ENCODE measurements at places on chromosomes 5 and 9.

DNA sequence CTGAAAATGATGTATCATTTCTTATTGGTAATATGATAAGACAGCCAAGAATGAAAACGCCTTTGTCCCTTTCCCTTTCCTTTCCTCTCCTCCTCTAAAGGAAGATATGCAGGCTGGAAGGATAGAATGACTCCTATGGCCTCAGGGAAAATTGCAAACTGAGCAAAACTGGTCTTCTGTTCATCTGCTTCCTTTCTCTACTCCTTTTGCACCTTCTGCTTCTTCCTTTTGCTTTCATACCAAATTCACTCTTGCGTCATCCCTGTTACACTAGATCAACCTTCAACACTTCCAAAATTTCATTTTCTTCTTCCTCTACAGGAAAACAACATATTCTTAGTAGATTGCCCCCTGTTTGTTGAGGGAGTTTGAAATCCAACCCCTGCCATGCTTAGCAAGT is 234.1 kb downstream of the ADAMTS6 start:
- DNase-seq, result no peak

- no peak for DNase-seq
These were observed 634.7 kb upstream of the ARRDC3 start for GRCh38 chr5:92017776-92018175.

- no peak for DNase-seq
These were observed 14.7 kb downstream of the TLN1 start for GRCh38 chr9:35717132-35717870.

GRCh38 chr9:7375013-7375511 is 424.5 kb downstream of the DMAC1 start:
- no peak for DNase-seq

DNA sequence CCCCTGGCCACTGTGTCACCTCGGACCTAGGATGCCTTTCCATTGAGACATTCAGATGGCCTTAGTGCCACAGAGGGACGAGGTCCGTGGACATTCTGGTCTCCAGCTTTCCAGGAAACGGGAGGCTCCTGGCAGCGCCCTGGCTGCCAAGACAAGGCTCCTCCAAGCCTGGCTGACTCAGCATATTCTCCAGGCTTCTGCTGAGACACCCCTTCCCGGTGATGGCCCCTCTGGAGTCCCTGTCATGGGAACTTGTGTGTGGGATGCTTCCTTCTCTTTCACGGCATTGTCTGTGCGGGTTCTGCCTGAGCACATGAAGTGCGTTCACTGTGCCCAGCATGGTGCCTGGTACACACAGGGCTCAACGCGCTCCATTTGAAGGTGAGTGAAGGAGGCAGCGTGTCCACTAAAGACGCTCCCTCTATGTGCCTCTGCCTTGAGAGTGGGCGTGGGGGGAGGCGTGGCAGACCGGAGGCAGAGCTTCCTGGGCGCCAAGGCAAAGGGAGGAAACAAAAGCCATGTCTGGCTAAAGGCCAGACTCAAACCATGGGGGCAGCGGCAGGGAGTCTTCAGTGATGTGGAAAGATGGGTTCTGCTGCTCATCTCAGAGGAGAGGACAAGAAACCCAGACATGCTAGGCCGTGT is 46.4 kb upstream of the PRRC2B start:
- DNase-seq, result no peak

DNA sequence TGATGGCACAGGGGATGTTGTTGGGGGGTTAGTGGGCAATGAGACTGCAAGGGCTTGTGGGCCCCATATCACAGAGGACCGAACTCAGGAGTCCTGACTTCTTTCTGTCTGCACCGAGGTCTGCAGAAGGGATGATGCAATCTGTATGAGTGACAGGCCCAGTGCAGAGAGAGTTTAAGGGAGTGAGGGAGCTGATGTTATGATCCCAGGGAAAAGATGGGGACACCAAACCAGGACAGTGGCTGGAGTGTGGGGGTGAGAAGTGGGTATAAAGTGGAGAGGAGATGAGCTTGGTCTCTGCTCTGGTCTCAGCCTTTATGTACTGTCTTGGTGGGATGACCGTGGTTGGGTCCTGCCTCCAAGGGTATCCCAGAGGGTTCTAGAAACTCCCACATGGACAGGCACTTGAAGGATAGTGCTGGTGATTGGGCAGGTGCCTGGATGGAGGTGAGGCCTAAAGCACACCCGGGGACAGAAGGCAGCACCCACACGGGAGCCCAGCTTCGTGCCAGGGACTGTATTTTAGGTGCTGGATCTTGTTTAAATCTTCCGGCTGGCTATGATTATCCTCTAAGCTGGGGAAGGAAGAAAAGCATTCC is 21.9 kb downstream of the GSN start:
- DNase-seq, result no peak

GRCh38 chr9:78286125-78286524 is 10.8 kb upstream of the PSAT1 start:
- DNase-seq, result no peak
